ELF-1 (cell line): ENCODE measurements at places on chromosomes 6 and 20.

- no peak for DNase-seq
Observed at GRCh38 chr6:148451690-148452089, 109.1 kb downstream of the SASH1 start.

GRCh38 chr6:37806213-37806612 lies 13.3 kb upstream of the ZFAND3 start:
- no peak for DNase-seq

- DNase-seq: no peak
Observed at GRCh38 chr6:111850295-111850937, 22.8 kb downstream of the FYN start.

DNA sequence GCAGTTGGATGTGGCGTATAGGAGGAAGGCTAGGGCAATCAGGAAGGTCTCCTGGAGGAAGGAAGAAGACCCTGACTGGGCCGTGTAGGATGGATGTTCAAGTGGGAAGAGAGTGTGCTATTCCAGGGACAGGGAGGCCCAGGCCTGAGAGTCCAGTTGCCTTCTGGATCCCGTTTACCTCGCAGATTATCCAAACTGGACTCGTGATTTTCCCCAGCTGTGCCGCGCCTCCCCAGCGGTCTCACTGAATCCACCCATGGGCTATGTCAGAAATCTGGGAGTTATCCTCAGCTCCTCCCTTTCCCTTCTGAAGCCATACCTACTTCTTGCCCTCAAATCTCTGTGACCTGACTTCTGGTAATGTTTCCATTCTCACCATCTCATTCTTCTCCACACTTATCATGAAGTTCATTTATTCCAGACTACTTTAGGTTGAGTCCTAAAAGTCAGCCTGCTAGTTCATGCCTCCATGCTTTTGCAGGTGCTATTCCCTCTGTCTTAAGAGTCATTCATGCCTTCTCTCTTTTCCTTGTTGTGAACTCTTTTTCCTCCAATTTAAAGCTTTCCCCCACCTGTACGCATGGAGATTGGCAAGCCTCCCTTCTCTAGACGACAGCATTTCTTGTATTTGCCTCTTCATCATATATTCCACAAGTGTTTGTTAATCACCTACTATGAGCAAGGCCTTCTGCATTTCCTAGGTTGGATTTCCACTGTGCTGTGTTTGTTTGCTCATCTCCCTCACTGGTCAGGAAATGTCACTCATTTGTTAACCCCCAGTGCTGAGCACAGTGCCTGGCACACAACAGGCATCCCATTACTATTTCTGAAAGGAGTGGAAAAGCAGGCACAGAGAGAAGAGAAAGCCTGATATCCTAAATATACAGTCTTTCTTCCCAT lies 2.7 kb downstream of the SDCBP2 start:
- DNase-seq: no peak

GRCh38 chr6:12350644-12351170 lies 60.5 kb downstream of the EDN1 start:
- no peak for DNase-seq

- peak; percentile 28 for DNase-seq
Observed at GRCh38 chr6:16285467-16286150, 47.2 kb downstream of the GMPR start.

- DNase-seq: no peak
Observed at GRCh38 chr20:33105316-33105924, 26.0 kb downstream of the BPIFB4 start.

- no peak for DNase-seq
Observed at GRCh38 chr20:15887387-15887786, 685.9 kb downstream of the KIF16B start.

GRCh38 chr20:43516251-43516824 lies 8.8 kb downstream of the L3MBTL1 start:
- DNase-seq: no peak

DNA sequence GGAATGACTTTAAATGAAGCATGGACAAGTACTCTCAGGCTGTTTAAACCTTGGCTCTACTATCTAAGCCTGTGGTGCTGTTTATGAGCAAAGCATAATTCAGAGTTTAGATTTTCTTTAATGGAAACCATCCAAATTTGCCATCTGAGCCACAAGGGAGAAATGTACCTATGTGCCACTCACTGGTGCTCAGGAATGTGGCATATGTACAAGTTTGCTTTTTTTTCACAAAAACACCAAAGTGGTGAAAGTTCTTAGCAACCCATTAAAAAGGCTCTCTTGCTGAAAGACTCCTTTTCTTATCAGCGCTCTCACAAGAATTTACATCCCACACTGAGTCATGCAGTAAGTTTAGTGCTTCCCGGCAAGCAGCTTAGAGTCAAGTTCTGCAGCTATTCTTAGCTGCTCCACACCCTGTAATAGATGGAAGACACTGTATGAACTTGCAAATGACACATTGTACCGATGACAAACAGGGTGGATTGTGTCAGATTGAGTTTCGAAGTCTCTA lies 57.3 kb upstream of the MLIP start:
- DNase-seq: peak; percentile 62

GRCh38 chr20:59708326-59708725 lies 104.0 kb downstream of the PHACTR3 start:
- DNase-seq: no peak

GRCh38 chr6:13011612-13012146 lies 295.1 kb downstream of the PHACTR1 start:
- no peak for DNase-seq

- peak; percentile 92 for DNase-seq
Observed at GRCh38 chr6:551405-551804, 105.5 kb downstream of the HUS1B start.

DNA sequence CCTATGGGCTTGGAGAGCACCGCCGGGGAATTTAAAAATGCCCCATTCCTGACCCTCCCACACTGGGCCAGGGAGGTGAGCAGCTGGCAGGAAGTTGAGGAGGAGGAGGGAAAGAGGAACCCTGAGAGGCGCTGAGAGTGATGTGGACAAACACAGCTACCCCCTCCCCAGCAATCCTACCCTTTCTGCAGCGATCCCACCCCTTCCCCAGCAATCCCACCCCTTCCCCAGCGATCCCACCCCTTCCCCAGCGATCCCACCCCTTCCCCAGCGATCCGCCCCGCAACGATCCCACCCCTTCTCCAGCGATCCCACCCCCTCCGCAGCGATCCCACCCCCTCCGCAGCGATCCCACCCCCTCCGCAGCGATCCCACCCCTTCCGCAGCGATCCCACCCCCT lies 111.6 kb downstream of the SYCP2 start:
- DNase-seq: no peak

DNA sequence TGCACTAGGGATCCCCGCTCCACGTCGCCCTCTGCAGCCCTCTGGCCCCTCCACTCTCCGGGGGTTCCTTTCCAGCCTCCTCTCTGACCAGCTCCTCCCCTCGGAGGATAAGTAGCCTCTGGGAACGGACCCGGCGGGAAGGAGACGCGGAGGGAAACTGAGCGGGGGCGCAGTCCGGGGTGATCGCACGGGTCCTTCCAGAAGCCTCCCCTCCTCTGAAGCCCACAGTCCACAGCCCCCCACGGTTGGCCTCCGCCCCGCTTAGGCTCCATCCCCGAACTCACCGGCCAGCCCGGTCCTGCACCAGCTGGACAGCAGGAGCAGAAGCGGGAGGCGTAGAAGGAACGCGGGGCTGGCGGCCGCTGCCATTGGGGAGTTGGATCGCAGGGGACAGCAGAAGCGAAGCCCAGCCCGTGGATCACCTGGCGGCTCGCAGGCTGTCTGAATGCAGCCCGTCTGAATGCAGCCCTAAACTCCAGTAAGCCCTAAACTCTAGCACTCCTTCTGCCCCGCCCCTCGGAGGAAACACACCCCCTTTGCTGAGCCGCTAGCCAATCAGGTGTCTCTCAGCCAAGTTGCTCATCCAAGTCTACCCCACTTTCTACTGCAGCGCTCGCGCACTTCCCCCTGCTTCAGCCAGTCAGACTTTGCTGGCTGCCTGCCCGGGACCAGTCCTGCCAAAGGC lies at the start of gene RAET1G:
RAET1G (minus strand) TSS at position 480 of the 685 bp plus-strand sequence; CDS start at position 369, 111 bp downstream.
- peak; percentile 89 for DNase-seq

DNA sequence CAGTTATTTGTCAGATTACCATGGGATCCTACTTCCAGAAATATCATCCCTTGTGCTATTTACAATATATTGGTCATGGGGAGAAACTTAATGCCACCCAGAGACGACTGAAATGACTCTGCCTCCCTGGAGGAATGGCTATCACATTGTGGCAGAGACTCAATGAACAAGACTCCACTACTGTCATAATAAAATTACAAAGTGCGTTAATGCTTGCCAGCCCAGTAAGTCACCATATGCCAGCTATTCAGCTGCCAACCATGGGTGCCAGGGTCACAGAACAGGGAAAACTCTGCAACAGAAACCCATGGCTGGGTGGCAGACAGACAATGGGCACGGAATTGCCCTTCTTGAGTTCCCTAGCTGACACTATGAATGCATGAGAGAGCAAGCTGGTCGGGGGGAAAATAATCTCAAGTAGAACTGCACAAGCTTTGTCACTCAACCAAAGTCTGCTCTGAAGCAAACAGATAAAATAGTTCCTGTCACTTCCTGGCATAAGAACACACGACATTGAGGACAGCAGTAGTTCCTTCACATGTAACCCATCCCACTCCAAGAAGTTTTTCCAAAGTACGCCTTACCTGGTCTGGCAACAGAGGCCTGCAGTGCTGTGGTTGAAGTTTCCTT lies 32.1 kb downstream of the TP53INP2 start:
- DNase-seq: no peak

DNA sequence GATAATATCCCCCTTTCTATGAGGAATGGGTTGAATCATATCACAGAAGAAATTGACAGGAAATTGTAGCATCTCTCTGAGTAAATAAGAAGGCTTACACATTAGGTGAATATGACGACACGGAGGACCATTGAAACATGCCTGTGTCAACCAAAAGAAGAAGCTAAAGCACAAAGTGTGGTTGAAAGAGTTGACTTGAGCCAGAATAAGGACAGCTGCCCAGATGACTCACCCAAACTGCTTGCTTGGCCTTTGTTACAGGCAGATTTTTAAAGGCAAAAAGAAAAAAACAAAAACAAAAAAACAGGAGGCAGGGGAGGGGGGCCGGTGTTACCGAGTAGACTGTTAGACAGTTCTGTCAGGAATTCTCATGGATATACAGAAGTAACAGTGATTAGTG lies 129.8 kb upstream of the EDN1 start:
- DNase-seq: no peak

GRCh38 chr20:54570561-54570960 lies 95.2 kb downstream of the DOK5 start:
- no peak for DNase-seq

GRCh38 chr6:106522562-106523250 lies 106.6 kb downstream of the RTN4IP1 start:
- no peak for DNase-seq

DNA sequence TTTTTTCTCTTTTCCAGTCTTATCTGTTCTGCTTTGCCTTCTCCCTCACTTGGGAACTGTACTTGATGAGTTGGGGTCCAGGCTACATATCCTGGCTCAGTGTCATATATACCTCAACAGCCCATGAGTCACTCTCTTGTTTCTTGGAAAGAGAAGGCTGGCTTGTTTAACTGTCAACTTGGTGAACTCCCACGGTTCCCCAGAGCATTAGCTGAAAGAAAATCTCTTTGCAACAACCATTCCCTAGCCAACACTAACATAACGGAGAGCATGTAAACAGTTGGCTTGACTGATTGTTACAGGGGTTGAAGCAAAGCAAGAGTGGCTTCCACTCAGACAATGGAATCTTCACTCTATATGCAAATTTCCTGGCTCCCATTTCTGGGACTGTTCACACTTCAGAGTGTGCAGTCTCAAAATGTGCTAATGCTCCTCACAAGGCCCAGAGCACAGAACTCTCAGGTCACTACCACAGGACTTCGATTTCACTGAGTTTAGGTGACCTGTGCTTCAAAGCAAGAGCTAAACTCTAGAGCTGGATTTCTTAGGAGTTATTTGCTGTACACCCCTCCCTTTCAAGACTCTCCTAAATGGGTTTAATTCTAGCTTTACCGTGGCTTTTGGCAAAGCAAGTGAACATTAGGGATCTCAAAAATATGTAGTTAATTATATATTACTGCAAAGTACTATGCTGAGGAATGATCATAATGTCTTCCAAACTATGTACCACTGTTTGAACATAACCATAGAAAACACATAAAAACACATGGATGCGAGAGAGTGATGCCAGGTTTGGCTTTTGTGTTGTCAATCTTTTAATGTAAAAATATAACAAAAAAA lies 609.8 kb downstream of the RFPL4B start:
- DNase-seq: peak; percentile 49

- DNase-seq: peak; percentile 50
Observed at GRCh38 chr6:57267586-57268293, 45.6 kb upstream of the RAB23 start.

DNA sequence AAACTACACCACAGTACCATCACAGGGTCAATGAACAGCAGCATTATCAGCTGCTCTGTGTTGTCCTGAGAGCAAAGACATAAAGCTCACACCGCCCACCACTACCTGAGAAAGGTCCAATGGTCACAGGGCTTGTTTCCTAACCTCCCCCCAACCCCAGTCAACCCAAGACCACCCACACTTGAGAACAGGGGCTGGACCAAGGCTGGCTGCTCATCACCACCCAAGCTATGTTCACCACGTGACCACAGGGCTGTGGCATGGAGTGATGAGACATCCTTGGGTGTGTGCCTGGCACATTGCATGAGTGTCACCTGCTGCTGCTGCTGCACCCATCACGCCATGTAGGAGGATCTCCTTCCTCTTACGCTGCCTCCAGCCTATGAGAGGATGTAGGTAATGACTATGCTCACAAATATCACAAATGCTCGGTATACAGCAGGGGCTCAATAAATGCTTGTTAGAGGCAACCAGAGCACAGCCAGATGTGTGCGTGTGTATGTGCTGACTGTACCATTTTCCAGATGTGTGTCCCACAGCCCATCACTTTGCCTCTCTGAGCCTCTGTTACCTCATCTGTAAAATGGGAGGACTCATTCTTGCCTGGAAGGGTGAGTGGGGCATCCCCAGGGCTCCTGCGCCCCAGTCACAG lies 23.3 kb upstream of the SIRPA start:
- no peak for DNase-seq

- DNase-seq: peak; percentile 71
Observed at GRCh38 chr20:57622579-57623381, 2.6 kb upstream of the ZBP1 start.

GRCh38 chr6:110063594-110064263 lies 85.6 kb downstream of the GPR6 start:
- no peak for DNase-seq

- DNase-seq: no peak
Observed at GRCh38 chr6:84853901-84854300, 89.5 kb upstream of the TBX18 start.

GRCh38 chr20:380763-381580 lies 412 bp downstream of the TRIB3 start:
- DNase-seq: peak; percentile 85

GRCh38 chr6:29968130-29968529 lies 25.8 kb downstream of the HLA-A start:
- DNase-seq: no peak

DNA sequence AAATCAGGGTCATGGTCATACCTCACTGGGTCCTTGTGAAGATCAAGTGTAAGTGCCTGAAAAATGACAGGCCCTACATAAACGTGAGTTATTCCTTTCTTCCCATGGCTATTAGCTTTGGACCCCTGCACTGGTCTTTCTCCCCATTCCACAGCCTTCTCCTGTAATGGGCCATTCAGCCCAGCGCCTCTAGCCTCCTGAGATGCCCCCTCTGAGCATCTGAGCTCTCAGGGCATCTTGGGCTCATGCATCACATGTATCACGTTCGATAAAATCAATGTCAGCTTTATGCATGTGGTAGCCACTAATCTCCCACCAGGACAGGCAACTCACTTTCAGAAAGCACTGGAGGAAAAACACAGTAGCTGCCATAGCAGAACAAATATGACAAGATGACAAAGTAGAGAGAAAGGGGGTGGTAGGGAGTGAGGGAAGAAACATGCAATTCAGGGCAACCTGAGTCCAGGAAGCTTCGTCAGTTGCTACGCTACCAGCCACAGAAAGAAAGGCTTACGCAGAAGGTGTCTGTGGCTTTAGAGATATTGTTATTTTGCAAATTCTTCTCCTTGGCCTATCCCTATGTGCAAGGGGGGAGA lies 498.8 kb downstream of the PTPRT start:
- DNase-seq: no peak
